Fibroblast of the aortic adventitia (primary cell): ENCODE measurements at places on chromosomes 3 and 15.

- no peak for DNase-seq
Observed at GRCh38 chr15:62599791-62600777, 435.0 kb upstream of the C2CD4B start.

DNA sequence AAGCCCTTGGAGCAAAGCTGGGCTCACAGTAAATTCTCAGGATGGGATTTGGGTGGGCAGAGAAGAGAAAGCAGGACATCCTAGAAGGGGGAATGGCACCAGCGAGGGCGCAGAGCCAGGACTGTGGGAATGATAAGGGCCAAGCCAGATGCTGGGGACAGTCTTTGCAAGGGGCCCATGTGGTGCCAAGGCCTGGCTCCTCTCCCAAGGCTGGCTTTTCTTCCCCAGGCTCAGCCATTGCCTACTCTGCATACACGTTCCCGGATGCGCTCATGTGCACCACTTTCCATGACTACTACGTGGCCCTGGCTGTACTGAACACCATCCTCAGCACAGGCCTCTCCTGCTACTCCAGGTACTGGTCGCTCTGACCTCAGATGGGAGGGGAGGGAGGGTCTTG lies 24.7 kb upstream of the KIF23 start:
- no peak for DNase-seq

DNA sequence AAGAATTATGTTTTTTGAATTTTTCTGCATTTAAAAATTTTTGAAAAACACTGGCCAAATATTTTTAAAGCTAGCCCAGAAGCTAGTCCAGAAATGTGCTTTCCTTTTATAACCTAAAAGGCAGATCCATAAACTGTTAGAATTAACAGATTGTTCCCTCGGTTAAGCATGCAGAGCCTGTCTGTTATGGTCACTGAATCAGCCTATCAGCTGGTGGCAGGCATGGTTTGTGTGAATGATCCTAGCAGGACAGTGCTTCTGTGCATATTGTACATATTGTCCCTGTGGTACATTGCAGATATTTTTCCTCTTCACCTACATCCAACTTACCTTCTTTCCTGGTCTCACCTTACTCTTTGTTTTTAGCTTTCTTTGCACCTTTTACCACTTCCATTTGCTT lies 53.3 kb downstream of the RARB start:
- DNase-seq = no peak

DNA sequence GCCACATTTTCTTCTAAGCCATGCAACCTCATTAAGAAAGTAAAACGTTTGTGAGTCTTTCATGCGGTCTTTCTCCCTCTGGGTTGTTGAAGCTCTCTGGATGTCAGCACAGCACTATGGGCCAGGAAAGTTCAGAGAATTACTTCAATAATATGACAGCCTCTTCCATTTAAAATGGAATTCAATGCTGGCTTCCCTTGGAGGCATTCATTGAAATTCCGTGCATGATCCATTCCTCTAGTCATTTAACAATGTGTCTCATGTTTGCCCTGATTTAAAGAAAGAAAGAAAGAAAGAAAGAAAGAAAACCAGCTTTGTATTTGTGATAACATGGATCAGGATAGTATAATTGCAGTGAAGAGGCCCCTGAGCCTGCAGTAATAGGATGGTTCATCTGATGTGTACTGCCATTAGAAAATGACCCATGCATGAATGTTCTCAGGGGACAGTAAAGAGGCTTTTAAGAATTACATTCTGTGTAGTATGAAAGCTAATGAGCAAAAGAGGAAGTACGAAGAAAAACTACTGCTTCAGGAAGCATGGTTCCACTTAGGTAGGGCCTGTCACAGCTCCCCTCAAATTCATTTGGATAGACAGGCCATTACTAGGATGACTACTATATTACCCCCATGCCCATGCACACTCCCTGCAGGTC lies 146.0 kb downstream of the ARPP21 start:
- DNase-seq = no peak
